ENCODE measurements at places on chromosomes 16 and 17.

GRCh38 chr17:13047011-13047606, 29.3 kb upstream of the ELAC2 start:
- DNase-seq: no peak

DNA sequence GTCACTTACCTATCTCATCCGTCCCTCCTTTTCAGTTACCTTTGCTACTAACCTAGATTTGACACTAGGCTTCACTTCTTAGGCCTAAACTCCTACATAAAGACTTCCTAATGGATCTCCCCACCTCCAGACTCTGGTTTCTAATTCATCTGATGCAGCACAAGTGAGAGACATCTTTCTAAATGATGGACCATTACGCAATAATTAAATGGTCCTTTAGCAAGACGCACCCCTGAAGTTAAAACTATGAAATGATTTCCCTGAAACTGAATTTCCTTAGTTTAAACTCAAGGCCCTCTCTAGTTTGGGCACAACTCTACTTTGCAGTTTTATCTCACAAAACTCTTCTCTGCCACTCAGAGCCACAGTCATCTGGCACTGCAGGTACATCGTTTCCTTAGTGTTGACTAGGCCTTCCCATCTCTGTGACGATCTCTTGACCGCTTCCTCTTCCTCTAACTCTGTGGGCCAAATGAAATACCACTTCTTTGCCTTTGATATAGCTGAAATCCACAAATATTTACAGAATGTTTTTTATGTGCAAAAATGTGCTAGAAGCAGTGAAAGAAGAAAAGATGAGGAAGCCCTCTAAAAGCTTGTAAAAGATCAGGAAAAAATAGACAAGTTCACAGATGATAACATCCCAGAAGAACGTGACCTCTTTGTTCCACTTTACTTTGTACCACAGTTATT, 3.3 kb downstream of the SYNRG start:
- DNase-seq: peak; percentile 26

- DNase-seq: no peak
These were observed 94.8 kb downstream of the WSCD1 start for GRCh38 chr17:6164996-6165395.

- DNase-seq: no peak
These were observed 39.5 kb downstream of the NDEL1 start for GRCh38 chr17:8475227-8475626.

DNA sequence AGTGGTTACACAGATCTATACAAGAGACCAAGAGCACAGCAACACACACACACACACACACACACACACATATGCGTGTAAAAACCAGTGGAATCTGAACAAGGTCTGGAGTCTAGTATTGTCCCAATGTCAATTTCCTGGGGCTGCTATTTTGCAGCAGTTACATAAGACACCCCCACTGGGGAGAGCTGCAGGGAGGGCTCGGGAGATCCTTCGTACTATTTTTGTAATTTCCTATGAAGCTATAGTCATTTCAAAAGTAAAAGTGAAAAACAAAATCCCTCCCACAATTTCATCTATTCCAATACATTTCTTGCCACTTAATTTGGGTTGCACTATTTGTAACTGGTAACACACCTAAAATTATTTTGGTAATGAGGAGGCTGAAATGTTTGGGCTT, 68.5 kb downstream of the C16orf95 start:
- no peak for DNase-seq

DNA sequence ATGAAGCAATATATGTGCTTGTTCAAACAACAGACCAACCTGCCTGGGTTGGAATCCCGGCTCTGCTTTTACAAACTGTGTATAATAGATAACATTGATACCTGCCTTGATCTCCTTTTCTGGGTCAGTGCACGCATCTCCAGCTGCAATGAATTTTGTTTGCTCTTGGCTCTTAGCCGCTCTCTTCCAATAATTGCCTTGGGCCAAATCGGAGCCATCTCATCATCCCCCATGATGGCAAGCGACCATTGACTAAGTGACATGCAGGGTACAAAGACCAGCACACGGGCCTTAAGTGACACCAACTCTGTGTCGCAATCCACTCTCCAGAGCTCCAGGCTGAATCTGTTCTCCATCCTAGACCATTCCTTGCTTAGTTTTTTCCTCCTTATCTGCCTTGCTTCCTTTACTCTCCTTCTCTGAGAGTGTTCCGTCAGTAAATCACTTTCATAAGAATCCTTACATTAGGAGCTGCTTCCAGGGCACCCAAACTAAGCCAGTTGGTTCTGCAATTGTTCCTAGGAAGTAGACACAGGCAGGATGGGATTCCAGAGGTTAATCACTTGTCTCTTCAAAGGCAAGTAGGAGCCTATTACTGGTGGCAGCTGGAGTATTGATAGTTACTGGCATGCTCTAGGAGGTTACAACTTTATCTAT, 134.2 kb downstream of the ABCA8 start:
- no peak for DNase-seq

GRCh38 chr16:35200662-35201061, 1741.2 kb downstream of the TP53TG3F start:
- DNase-seq: no peak

GRCh38 chr17:76246080-76247066, 6.1 kb upstream of the RNF157 start:
- DNase-seq: no peak

DNA sequence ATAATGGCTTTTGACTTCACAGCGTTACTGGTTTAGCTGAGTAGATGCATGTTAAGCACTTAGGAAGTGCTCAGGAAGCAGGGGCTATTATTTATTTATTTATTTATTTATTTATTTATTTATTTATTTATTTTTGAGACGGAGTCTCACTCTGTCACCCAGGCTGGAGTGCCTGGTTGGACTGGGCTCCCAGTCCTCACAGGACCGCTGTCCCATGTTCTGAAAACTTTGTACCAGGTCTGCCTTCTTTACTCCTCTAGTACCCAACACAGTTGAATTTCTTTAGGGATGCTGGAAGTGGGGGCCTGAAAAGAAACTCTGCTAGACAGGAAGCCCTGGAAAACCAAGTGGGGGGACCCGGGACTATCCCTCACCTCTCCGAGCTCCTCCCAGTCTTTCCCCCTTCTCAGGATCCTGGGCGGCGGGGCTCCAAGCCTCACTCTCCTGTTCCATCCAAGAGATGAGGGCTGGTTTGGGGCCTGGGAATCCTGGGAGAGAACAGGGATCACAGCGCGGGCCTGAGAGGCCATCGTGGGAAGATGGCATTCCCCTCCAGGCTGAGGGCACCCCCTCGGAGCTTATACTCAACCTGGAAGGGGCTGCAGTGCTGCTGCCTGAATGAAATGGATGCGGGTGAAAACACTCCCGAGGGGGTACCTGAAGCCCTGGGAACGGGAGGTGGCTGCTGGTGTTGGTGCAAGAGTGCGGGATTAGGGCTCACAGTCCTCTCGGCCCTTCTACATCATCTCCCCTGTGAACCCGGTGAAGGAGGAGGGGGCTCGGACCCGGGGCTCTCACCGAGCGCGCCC, 674 bp downstream of the ZNF688 start:
- DNase-seq: no peak

All from CD4-positive, alpha-beta T cell treated with Interleukin-1 beta for 1 hour (primary cell).